ENCODE measurements at places on chromosomes 1 and 21. TPM values are rescaled to one million over a fixed set of nuclear protein-coding genes. Genes with fewer than 3 reads are reported as not detected.

GRCh38 chr1:156095906-156096508 is 13.7 kb upstream of the MEX3A start:
- H3K4me1 ChIP-seq = peaks cover 6% of the 10 kb centered on the region
- H3K36me3 ChIP-seq = no peaks in the 10 kb centered on the region

GRCh38 chr1:179984942-179985341 is 30.3 kb downstream of the CEP350 start:
- no peak overlapping the region for H3K4me3 ChIP-seq
- DNase-seq = no peak
- no peaks in the 10 kb centered on the region for H3K4me1 ChIP-seq
- no peaks in the 10 kb centered on the region for H3K27me3 ChIP-seq

The GCSAML gene
- total RNA-seq = 1.4 TPM

The MSH4 gene
- 0.34 TPM for total RNA-seq

DNA sequence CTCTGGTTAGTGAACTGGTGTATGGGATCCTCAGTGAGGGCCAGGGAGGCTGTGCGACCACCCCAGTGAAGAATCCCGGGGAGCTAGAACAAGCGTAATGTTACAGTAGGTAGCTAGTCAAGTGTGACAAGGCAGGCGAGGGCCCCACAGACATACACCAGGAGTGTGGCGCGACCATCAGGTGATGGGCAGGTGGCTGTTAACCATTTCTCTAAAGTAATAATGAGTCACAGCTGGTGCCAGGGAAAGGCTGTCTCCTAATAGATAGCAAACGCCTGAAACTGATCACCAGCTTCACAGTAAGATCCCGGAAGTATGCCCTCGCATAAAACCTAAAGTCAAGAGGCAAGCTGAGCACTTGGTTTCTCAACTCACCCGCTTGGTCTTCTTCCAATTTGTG is 40.5 kb upstream of the TARBP1 start:
- H3K4me1 ChIP-seq = peaks cover 30% of the 10 kb centered on the region
- no peaks in the 10 kb centered on the region for H3K36me3 ChIP-seq
- no peaks in the 10 kb centered on the region for H3K27me3 ChIP-seq
- no peak overlapping the region for H3K4me3 ChIP-seq
- H3K27ac ChIP-seq = no peak overlapping the region

The CD53 gene
- 118 TPM for total RNA-seq

The PPFIA4 gene
- 1.3 TPM for total RNA-seq

DNA sequence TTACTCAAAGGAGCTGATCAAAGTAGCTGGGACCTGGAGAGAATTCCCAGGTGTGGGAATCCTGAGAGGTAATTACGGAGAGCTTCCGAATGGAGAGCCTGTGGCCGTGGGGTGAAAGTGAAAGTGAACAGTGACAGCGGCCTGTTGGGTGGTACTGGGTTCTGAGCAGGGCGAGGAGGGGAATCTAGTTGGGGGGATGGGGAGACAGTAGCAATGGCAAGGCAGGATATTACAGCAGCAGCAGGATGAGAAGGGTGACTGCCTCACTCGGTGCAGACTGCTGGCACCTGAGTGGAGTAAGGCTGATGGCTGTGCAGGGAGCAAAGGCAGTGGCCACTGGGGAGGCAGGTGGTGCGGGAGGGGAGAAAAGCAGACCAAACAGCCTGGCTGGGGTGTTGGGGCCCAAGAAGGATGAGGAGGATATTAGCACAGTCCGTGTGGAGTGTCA is 70.3 kb upstream of the PRDX6 start:
- DNase-seq = no peak
- H3K36me3 ChIP-seq = no peaks in the 10 kb centered on the region
- H3K4me1 ChIP-seq = no peaks in the 10 kb centered on the region
- H3K27ac ChIP-seq = no peak overlapping the region

The GJA5 gene
- total RNA-seq = 25.9 TPM

The BRINP2 gene
- total RNA-seq = 0.06 TPM

- no peaks in the 10 kb centered on the region for H3K36me3 ChIP-seq
- H3K27me3 ChIP-seq = no peaks in the 10 kb centered on the region
- no peak overlapping the region for H3K27ac ChIP-seq
These were observed 60.6 kb downstream of the NAV1 start for GRCh38 chr1:201599548-201599947.
